ENCODE measurements at places on chromosomes 16 and 17.
A peak's percentile ranks its signal among the peaks of the same experiment; 100 is the strongest.

GRCh38 chr16:53152329-53152728 lies 97.5 kb downstream of the CHD9 start:
- DNase-seq: no peak

- peak; percentile 52 for DNase-seq
Observed at GRCh38 chr17:28953444-28954118, 2.3 kb upstream of the PHF12 start.

GRCh38 chr17:1883536-1883935 lies 53.7 kb downstream of the RPA1 start:
- no peak for DNase-seq

- no peak for DNase-seq
Observed at GRCh38 chr17:36752096-36752888, 150.9 kb downstream of the MRM1 start.

DNA sequence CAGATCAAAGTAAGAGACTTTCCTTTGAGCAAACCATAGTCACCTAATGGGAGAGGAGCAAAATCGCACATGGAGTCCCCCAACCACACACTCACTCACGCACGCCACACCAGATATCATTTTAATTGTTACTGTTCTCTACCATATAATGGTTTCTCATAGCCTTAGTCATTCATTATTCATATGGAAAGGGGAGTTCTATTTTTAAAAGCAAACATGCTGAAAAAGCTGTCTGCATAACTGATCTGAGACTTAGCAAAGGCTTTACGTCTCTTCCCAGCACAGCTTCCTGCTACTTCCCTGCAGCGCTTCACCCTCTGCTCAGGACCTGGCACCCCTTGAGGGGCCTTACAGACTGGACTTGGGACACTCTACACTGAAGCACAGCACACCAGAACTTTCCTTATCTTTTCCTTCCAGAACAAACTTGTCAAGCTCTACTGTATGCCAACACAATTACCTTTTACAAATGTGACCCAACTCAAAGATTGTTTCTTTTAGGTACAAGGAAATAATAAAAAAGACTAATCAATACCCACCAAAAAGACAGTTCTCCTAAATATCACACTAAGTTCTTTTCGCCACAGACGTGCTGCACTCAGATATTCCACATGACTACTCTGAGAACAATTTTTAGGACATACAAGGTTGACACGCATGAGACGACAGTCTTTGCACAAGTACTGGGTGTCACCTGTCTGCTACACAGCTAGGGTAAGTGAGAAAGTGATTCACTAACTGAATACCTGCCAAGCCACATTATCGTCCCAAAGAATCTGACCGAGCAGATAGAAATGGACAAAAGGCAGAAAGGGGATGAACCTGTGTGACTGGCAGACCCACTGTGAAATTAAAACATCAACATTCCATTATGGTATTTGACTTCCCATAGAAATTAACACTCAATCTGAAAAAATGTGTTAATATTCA lies 21.5 kb downstream of the SRP68 start:
- DNase-seq: no peak

DNA sequence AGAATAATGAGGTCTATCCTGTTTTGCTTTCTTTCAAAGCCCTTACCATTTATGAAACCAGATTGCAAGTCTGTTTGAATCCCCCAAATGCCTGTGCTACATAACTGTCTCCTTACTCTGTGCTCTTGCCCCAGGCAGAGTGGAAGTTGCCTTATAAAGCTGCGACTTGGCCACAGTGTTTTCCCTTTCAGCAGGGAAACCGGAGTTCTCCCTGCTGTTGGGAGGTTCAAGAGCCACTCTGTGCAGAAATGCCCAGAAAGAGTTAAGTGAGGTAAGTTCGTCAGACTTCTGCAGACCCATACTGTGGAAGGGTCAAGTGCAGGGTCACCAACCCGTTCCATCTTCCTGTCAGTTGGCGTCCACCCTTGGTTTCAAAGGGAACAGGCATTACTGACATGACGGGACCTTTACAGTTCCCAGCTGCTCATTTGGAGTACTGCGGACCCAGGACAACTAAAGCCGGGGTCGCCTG lies 508.9 kb downstream of the WWOX start:
- DNase-seq: no peak

DNA sequence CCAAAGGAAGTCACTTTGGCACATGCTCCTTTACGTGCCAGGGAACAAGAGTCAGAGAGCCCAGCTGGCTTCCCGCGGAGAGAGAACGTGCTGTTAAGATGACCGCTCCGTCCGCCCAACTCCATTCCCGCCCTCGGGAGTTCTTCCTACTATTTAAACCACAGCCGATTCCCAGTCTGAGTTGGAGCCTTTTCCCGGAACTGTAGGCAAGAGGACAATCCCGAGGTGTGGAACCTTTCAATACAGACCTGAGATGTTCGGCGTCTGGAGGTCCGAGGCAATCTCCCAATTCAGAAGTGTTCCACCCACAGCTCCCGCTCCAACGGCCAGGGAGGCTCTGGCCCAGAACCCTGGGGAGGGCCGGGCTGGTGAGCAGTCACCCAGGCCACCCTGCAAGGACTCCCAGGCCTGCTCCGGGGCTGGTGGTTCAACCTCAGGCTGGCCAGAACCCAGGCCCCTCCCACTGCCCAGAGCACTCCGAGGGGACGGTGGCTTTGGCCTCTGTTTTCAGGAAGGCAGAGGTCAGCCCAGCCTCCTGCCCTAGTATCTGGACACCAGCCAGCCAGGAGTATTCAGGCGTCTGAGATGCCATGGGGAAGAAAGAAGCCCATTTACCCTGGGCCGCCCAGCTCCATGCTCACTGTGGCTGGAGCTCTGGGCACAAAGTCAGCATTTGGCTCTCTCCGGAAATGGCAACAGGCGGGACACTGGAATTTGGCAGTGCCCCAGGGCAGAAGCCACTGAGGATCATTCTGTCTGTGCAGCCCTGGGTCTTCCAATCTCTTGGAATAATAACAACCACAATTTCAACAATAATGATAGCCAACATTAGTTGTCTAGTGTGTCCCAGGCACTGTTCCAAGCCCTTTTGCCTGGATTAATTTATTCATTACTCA lies 21.4 kb downstream of the EMP2 start:
- DNase-seq: no peak

- DNase-seq: no peak
Observed at GRCh38 chr17:68356520-68356919, 65.2 kb downstream of the ARSG start.

- no peak for DNase-seq
Observed at GRCh38 chr16:69440250-69440649, 15.8 kb downstream of the CYB5B start.

GRCh38 chr17:4163951-4164350 lies 21.0 kb downstream of the CYB5D2 start:
- no peak for DNase-seq

GRCh38 chr17:51045621-51046020 lies 75.0 kb downstream of the SPAG9 start:
- no peak for DNase-seq

DNA sequence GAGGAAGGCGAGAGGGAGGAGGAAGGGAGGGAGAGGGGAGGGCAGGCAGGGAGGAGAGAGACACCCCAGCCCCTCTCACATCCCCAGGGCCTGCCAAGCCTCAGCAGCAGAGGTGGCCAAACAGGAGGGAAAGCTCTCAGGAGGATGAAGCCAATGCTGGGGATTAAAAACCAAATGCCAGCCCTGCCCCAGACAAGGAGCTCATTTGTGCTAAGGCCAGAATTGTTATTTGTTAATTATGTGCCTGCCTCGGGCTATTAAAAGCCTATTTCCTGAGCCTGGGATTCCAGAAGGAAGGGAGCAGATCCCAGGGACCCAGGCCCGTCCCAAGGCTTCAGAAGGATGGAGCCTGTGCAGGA lies 27.9 kb upstream of the GINS2 start:
- DNase-seq: no peak

DNA sequence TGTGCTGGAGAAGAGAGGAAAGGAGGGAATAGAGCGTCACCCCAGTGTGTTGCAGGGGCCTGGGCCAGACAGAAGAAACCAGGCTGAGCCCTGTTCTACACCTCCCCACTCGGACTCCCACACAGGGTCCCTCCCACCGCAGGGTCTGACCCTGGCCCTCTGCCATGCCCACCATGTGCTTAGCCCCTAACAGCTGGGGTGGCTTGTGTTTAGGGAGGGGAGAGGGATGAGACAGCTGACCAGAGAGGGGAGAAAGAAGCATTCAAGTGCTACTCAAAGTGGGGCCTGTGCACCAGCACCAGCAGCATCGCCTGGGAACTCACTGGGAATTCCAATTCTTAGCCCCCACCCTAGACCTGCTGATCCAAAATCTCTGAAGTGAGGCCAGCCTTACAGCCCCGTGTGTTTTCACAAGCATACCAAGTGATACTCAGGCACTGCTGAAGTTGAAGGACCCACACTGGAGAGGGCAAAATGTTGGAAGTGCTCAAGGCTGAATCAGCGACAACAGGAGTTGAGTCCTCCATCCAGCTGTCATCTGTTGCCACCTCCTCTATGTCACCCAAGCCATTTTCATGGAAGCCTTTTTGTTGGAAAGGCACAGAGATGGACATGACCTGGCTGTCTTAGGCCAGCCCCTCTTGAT lies 47.0 kb downstream of the FZD2 start:
- no peak for DNase-seq

- DNase-seq: no peak
Observed at GRCh38 chr16:84879569-84880487, 60.0 kb downstream of the CRISPLD2 start.

DNA sequence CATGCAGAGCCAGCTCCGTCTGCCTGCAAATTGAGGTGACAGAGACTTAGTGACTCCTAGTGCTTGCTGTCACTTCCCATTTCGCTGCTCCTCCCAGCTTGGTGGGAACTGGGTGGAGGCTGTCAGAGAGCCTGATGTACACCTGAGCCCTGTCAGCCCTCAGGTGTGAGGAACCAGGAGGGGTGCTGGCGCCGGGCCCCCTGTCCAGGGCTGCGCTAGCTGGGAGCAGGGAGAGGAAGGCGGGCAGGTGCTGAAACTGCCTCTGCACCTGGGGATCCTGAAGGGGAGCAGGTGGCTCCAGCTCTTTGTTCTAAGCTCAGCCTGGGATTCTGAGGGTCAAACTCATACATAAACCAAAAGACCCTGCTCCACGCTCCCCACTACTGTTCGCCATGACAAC lies 10.8 kb upstream of the WSCD1 start:
- no peak for DNase-seq

GRCh38 chr17:73394512-73395450 lies 83.0 kb upstream of the CDC42EP4 start:
- DNase-seq: peak; percentile 60

GRCh38 chr16:46853713-46854443 lies 22.9 kb upstream of the C16orf87 start:
- peak; percentile 59 for DNase-seq

- DNase-seq: no peak
Observed at GRCh38 chr17:80523956-80524712, 20.5 kb upstream of the RPTOR start.

DNA sequence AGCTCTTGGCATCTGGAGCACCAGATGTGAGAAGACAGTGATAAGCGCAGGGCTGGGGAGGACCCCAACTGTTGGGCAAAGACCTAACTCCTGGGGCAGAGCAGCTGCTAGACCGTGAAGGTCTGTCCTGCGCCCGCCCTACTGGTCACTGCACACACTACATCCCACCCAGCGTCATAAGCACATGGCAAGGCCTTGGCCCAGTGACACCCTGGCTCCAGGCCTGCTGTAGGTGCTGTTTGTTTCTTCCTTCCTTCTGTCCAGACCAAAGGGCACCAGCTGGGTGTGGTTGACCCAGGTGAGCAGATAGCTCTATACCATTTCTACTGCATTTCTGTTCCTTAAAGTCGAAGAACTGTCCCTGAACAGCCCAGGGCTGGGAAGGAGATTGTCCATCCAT lies 6.4 kb downstream of the TRPV3 start:
- DNase-seq: no peak

DNA sequence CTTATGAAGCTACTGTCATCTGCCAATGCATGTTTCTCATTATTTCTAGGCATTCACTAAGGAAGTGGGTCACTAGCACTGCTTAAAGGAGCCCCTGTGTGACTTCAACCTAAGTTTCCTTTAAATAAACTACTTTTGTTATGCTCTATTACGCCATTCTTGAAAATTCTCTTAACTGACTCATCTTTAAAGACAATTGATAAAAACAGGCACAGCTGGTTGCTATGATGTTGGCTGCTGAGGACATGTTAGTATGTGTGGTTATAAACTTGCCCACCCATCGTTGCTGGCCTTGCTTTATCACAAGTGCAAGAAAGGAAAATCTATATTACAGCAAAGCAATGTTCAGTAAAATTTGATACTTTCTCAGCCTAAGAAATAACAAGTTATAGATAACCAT lies 75.8 kb upstream of the CNTNAP4 start:
- DNase-seq: no peak

GRCh38 chr17:6108382-6108781 lies 38.2 kb downstream of the WSCD1 start:
- no peak for DNase-seq

GRCh38 chr17:34269969-34270368 lies at the start of gene CCL7:
CCL7 (plus strand) TSS chr17:34270221; CDS start chr17:34270291, 70 bp downstream.
- no peak for DNase-seq

- peak; percentile 6 for DNase-seq
Observed at GRCh38 chr17:412211-413015, 59.8 kb upstream of the RPH3AL start.

- DNase-seq: no peak
Observed at GRCh38 chr16:56278196-56278855, 87.0 kb downstream of the GNAO1 start.

DNA sequence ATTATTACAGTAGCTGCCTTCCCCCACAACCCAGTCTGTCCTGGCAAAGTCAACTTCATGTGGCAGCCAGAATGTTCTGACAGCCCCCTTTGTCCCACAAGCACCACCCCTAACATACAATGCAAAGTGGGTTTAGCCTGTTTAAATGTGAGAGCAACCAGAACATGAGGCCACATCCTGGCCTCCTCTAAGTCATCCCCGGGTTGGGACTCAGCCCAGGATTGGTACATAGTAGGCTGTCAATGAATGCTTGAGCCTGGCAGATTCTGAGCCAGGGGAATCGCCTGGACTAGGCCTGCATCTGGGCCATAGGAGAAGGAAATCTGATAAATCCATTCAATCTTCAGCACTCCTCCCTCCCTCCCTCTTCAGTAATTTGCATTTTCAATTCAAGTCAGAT lies 4.3 kb upstream of the ITGA3 start:
- peak; percentile 38 for DNase-seq

GRCh38 chr17:50210240-50211225 lies 9.1 kb upstream of the COL1A1 start:
- DNase-seq: no peak

GRCh38 chr16:79651363-79651762 lies 50.8 kb upstream of the MAF start:
- DNase-seq: no peak

DNA sequence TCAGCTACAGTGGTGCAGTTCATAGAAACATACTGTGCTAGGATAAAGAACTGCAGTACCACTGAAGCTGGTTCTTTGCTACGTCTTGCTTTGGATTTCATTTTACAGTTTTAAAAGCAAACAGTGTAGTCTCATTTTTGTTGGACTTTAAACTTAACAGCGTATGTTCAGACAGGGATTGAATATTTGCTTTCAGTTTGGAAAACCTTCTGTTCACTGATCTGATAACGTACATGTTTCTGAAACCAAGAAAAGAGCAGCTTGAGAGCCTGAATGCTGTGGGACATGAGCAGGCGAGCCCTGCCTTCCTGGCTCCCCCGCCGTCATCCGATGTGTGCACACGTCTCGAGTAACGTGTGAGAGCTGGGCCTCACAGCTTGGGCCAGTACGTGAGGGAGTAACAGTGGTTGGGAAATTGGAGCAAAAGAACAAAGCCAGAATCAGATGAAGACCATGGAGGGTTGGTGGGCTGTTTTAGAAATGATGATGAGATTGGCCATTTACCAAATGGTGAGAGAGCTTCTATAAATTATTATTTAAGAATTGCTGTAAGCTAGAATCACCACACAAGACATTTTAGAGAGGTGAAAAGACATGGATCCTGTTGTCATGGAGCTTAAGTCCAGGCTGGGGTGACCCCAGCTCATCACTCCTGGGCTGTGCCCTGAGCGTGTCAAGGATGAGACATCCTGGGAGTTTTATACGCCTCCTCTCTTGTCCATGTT lies 20.8 kb upstream of the CLEC18C start:
- no peak for DNase-seq

Data from NCI-H510A treated with DMSO at 0.1 percent for 48 hours (cell line).